H9 (cell line): ENCODE measurements at places on chromosomes 12 and 14. TPM values are rescaled to one million over a fixed set of nuclear protein-coding genes. Genes with fewer than 3 reads are reported as not detected.

Gene SYNE3
- total RNA-seq, result 0.11 and 0.13 TPM in 2 replicates

Gene PROX2
- total RNA-seq, result not detected in 2 replicates

Gene CLEC1B
- total RNA-seq, result not detected in 2 replicates

Gene KRT77
- total RNA-seq, result not detected in 2 replicates

Gene CLEC2A
- total RNA-seq, result 0.87 TPM in 1 of 2 replicates, not detected in the other

Gene VWF
- 0.17 and 0.35 TPM in 2 replicates for total RNA-seq

Gene ATP6V1D
- total RNA-seq, result 85.7 and 86.3 TPM in 2 replicates

Gene KRT86
- not detected in 2 replicates for total RNA-seq

Gene CLEC4D
- 0.42 and 0.48 TPM in 2 replicates for total RNA-seq

Gene FOXG1
- 0.07 and 0.11 TPM in 2 replicates for total RNA-seq

Gene TRPV4
- 4.9 TPM in 2 replicates for total RNA-seq

Gene STYK1
- 0.37 and 0.57 TPM in 2 replicates for total RNA-seq

GRCh38 chr12:72647139-72647538 lies 375.0 kb downstream of the TRHDE start:
- no peak for DNase-seq

DNA sequence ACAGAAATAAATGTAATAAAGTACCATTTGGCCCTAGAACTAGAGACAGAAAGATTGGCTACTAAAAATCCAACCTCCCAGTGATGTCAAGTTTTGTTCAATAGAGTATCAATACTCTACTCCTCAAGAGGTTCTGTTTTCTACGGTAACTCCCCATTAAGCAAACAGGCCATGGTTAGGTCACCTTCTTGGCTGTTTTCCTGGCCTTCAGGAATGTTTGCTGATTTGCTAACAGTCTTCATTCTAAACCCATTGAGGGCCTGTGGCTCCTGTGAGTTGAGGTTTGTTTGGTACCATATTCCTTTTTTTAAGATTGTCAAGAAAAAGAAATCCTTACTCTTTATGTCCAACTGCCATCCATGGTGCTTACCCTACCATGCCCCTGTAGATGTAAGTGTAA lies 1022.0 kb upstream of the TMEM132C start:
- no peak for DNase-seq

DNA sequence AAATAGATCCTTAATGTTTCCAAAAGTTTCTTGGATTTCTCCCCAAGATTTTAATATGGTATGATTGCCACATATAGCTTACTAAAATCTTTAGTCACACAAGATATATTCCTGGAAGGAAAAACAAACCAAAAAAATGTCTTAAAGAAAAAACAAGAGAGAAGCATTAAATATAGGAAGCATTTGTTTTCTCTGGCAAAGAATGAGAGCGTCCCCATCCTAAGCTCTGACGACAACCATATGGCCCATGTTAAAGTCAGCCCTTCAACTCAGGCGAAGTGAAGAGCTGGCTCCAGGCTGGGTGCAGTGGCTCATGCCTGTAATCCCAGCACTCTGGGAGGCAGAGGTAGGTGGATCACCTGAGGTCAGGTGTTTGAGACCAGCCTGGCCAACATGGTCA lies 35.6 kb downstream of the GCH1 start:
- DNase-seq, result no peak

DNA sequence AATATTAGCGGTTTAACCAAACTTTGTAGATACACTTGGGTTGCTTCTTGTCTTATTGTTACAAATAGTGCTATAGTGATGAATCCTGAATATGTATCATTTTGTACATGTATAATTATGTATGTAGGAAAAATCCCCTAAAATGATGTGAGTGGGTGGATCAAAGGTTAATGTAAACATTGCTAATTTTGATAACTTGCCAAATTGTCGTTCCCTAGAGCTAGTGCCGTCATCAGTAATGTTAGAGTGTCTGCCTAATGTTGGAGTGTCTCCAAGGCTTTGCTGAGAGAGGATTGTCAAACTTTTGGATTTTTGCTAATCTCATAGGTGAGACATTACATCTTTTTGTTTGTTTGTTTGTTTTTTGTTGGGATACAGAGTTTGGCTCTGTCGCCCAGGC lies 44.4 kb downstream of the AEBP2 start:
- no peak for DNase-seq

GRCh38 chr12:32270818-32271710 lies 128.3 kb upstream of the FGD4 start:
- DNase-seq, result no peak

- no peak for DNase-seq
These were observed 132.0 kb downstream of the PPM1H start for GRCh38 chr12:62802984-62803383.

DNA sequence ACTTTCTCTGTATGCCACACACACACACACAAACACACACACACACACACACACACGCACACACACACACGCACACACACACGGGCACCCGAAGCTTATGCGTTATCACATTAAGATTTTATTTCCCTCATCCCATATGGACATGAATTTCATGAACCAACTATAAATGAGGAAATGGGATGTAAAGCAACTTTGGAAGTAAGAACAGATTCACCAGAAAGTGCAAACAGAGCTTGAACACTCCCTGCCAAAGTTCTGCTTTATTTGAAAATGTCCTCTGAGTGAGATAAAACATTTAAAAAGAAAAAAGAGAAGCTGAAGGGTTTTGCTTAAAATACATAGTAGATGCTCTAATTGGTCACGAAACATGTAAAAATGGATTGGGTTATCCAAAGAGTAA lies 90.4 kb upstream of the OTX2 start:
- DNase-seq, result no peak

GRCh38 chr12:19052689-19053088 lies 76.8 kb upstream of the PLEKHA5 start:
- DNase-seq, result no peak

GRCh38 chr14:45867046-45867894 lies 614.3 kb upstream of the MIS18BP1 start:
- no peak for DNase-seq

DNA sequence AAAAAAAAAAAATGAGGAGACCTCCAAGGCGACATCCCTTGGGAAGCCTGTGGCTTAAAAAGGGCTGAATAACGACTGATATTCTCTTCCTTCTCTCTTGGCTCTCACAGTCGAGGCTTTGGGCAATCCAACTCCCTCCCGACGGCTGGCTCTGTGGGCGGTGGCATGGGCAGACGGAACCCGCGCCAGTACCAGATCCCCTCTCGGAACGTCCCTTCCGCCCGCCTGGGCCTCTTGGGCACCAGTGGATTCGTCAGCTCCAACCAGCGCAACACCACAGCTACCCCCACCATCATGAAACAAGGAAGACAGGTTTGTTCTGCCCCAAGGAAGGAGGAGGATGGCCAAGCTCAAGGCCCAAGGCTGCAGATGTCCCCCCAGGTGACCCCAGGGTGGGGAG lies 127.8 kb downstream of the GCH1 start:
- DNase-seq, result no peak

DNA sequence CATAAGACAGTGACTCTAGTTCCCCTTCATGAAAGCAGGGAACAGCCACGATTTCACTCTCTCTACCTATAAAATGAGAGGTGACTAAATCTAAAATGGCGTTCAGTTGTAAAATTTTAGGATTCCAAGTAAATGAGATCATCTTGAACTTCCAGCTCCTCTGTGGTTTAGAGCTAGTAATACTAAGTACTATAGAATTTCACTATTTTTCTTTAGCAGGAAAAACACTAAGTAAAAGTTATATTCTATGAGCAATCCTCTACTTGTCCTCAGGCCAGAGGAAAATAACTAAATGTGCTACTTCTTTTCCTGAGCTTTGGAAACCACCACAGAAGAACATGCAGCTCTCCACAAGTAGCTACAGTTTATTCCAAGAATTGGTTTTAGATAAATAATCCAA lies 55.6 kb downstream of the NIN start:
- no peak for DNase-seq

DNA sequence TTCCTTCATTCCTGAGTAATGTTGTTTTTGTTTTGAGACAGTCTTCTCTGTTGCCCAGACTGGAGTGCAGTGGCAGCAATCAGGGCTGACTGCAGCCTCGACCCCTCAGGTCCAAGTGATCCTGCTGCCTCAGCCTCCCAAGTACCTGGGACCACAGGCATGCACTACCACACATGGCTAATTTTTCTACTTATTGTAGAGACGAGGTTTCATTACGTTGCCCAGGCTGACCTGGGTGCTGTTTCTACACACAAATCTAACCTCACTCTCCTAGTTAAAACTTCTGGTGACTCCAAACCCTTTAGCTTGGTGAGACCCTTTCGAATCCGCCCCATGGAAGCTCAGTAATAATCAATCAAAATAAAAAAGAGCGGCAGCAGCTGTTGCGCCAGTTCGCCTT lies 1.3 kb downstream of the TMEM116 start:
- no peak for DNase-seq

- DNase-seq, result no peak
These were observed 98.1 kb downstream of the GAS2L3 start for GRCh38 chr12:100671396-100672074.

- no peak for DNase-seq
These were observed 80.3 kb upstream of the PWP1 start for GRCh38 chr12:107605293-107605692.

DNA sequence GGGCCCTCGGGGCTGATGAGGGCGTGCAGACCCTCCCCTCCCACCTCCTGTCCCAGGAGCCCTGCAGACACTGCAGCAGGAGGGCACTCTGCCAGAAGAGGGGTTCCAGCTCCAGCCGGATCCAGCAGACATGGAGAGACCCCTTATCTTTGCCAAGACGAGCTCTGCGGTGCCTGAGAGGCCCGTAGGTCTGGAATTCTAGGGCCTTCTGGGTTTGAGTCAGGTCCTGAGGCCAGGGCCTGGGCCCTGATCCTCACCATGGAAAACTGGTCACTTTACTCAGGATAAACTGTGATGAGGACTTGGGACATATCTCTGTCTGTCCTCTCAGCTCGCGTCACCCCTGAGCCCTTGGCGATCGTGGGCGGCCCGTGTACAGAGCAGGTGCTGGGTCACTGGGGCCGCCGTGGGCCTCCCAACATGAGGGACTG lies 13.8 kb downstream of the MEG3 start:
- no peak for DNase-seq

- DNase-seq, result no peak
These were observed 343.1 kb downstream of the FLRT2 start for GRCh38 chr14:85873006-85873405.

DNA sequence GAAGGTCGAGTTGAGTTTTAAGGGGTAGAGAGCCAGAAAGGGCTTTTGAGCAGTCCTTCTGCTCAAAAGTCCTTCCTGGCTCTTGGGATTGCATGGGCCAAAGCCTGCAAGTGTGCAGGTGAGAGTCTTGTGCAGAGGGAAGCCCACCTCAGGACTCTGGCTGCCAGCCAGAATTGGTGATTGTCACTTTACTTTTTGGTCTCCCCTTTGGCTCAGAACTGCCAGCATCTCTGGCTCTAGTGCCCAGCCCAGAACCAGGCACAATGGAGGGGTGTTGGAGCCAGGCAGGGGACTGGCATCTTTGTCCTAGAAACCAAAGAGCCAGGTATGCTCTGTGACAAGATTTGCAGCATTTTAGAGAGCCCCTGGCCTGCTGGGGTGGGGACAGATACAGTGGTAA lies 23.5 kb downstream of the FAM222A start:
- no peak for DNase-seq

DNA sequence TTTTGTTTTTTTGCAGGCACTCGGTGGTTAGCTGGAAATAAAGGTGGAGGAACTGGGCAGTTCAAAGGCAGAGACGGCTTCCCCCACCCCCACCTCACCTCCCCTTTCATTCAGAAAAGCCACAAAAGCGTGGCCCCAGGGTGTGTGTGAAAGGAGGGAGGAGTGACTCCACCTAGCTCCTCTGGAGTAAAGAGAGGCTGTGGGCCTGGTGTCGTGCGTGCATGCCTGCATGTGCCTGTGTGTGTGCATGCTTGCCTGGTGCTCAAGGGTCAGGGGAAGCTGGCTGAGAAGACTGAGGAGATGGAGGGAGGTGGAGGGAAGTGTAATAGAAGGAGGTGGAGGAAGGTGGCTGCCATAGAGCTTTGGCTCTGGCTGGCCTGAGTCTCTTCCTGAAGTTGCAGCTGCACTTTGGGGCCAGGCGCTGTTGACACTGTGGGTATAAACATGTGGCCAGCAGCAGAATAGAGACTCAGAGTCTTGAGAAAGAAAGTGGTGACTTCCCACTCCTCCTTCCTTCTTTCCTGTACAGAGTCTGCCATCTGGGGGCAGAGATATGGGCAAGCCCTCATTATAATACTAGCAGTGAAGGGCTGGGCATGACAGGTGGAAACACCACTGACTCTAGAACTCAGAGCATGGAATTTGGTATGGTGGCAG lies 36.9 kb upstream of the SINHCAF start:
- DNase-seq, result peak; percentile 73

GRCh38 chr14:43012817-43013216 lies 1406.1 kb downstream of the LRFN5 start:
- no peak for DNase-seq

DNA sequence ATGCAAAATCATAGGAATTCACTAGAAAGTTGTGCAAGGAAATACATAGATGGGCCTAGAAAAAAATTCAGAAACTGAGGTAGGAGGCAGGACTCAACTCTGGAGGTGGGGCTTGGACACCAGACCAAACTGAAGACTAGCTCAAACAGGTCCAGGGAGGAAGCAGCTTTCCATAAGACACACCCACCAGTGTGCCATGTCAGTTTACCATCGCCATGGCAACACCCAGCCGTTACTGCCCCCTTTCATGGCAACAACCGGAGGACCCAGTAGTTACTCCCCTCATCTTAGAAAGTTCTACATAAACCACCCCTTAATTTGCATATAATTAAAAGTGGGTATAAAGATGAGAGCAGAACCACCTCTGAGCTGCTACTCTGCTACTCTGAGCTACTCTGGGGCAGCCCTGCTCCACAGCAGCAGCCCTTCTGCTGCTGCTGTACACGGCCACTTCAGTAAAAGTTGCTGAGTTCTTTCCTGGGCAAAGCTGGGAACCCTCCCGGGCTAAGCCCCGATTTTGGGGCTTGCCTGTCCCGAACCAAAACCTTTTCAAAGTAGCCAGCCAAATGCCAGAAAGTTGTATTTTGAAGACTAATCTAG lies 30.8 kb upstream of the NINJ2 start:
- no peak for DNase-seq

GRCh38 chr12:125676366-125676765 lies 611.1 kb downstream of the AACS start:
- no peak for DNase-seq

DNA sequence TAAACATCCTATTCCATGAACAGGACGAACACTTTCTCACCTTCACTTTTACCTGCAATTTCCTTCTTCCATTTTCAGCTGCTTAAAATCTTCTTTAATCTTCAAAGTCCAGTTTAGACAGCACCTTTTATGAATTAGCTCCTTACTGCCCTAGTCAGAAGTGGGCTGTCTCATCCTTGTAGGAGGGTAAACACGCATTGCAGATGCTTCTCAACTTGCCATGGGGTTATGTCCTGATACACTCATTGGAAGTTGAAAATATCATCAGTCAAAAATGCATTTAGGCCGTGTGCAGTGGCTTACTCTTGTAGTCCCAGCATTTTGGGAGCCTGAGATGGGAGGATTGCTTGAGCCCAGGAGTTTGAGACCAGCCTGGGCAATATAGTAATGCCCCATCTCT lies 35.2 kb downstream of the HMGA2 start:
- DNase-seq, result no peak

GRCh38 chr12:123351349-123351748 lies 13.3 kb downstream of the SBNO1 start:
- no peak for DNase-seq

- no peak for DNase-seq
These were observed 66.8 kb upstream of the CFL2 start for GRCh38 chr14:34781242-34781641.
